HCT116 (cell line): ENCODE measurements at places on chromosomes 6 and 20.

GRCh38 chr20:5168651-5169396 lies 42.0 kb downstream of the CDS2 start:
- DNase-seq = no peak

- DNase-seq = no peak
Observed at GRCh38 chr6:56227071-56227879, 20.1 kb downstream of the COL21A1 start.

DNA sequence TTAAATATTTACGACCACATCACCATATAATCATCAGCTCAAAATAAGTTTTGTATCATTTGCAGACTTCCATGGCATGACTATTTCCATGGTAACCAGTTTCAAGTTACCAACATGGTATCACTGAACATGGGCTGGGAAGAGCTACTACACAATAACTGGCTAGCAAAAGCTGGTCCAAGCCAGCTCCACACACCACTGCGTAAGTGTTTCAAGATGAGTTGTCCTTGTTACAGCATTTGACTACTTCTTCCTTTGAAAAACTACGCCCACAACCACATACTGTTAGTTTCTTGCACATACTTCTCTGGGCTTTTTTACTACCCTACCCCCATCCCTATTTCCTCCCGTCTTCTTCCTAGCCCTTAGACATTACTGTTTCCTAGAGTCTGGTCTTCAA lies 8.5 kb downstream of the CD164 start:
- DNase-seq = no peak

DNA sequence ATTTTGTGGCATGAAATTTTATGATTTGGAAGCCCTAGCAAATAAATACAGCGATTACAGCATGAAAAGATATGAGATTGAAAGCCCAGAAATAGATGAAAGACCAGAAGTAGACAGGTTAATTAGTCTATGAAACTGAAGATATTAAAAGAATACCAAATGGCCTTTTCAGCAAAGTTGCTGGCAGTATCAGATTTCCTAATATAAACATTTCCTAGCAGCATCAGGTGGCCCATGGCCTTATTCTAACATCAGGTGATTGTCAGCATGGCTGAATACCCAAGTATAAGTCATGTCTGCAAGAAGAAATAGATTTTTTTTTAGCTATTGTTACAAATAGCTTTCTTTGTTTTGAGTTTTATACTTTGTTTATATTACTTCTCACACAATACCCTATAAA lies 93.2 kb downstream of the CLVS2 start:
- no peak for DNase-seq

DNA sequence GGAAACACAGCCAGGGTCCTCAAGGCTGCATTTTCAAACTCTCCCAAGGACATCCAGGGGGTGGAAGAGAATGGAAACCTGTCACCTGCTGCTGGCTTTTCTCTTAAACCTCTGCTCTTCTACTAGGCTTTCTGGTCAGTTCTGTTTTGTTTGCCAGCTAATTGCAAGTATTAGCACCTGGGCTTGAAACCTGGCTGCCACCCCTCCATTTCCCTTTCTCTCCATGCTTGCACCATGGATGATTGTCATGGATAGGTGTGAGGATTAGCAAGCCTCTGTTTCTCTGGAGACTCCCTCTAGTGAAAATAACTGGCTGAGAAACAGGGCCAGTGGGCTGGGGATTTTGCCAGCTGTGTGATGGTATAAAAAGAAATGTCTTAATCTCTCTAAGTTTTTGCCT lies 33.0 kb upstream of the GPR6 start:
- no peak for DNase-seq

DNA sequence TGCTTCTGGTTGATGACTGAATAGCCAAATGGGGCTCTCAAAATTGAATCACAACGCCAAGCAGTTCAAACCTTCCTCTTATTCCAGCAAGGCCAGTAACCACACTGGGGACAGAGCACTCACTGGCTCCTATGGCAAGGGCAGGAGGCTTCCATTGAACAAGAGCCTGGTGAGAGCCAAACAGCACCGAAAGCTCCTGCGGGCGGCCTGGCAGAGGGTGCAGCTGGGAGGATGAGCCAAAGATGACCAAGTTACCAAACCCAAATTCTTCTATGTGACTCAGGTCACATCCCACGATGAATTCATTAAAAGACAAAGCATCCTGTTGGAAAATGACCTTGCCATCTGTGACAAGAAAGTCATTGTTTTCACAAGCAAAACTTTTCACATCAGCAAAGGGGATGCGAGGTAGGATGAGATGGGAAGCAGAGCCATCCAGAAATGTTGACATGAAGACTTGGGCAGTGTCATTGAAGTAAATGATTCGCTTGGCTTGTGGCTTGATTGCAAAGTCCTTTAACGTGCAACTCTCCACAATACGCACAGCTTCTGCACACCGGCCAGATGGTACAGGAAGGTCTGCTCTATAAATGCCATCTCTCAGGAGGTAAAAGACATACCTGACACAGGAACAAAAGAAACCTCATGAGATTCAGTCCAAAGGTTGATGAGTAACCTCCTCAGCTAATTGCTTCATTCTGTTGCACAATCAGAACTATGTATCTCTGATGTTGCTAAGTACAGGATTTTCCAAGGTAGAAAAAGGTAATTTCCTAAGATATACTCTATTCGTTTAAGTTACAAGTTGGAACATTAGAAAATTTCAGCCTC lies 36.3 kb downstream of the ROS1 start:
- DNase-seq = no peak

- no peak for DNase-seq
Observed at GRCh38 chr6:55669028-55669427, 90.0 kb upstream of the HMGCLL1 start.
